Body of pancreas (tissue), 4 donors: ENCODE measurements at places on chromosomes 2 and 18.

- H3K4me3 ChIP-seq: no peak overlapping the region
- H3K4me1 ChIP-seq: no peaks in the 10 kb centered on the region
- no peaks in the 10 kb centered on the region for H3K36me3 ChIP-seq
These were observed 131.6 kb downstream of the NXPH2 start for GRCh38 chr2:138648606-138649005.

GRCh38 chr2:128589681-128590080 lies 271.0 kb upstream of the HS6ST1 start:
- H3K4me1 ChIP-seq: peaks cover 15% of the 10 kb centered on the region
- no peaks in the 10 kb centered on the region for H3K27me3 ChIP-seq
- no peak for DNase-seq
- no peak overlapping the region for H3K27ac ChIP-seq
- H3K36me3 ChIP-seq: no peaks in the 10 kb centered on the region

DNA sequence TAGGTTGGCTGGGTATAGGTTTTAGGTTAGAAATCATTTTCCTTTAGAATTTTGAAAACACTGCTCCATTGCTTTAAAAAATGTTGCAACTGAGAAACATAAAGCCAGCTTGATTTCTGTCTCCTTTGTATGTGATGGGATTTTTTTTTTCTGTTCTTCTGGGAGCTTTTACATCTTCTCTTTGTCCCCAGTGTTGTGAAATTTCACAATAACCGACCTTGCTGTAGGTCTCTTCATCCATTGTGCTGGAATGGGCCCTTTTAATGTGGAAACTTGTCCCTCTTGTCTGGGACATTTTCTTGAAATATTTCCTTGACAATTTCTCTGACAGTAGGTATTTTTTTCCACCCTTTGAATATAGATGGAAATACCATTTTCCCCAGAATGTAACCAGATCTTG lies 44.0 kb upstream of the LAPTM4A start:
- H3K4me1 ChIP-seq: peaks cover 8% of the 10 kb centered on the region
- no peaks in the 10 kb centered on the region for H3K27me3 ChIP-seq
- no peak for DNase-seq
- no peak overlapping the region for H3K4me3 ChIP-seq
- no peaks in the 10 kb centered on the region for H3K36me3 ChIP-seq
- H3K27ac ChIP-seq: no peak overlapping the region

- no peaks in the 10 kb centered on the region for H3K36me3 ChIP-seq
- H3K4me3 ChIP-seq: no peak overlapping the region
- no peaks in the 10 kb centered on the region for H3K4me1 ChIP-seq
- no peaks in the 10 kb centered on the region for H3K27me3 ChIP-seq
These were observed 45.6 kb downstream of the C1QL2 start for GRCh38 chr2:119112770-119113488.
